G401 (cell line): ENCODE measurements at places on chromosomes 4 and X.
A peak's percentile ranks its signal among the peaks of the same experiment; 100 is the strongest.

GRCh38 chr4:68797618-68798017 is 18.2 kb upstream of the UGT2B10 start:
- DNase-seq: no peak

- DNase-seq: no peak
These were observed 105.6 kb downstream of the ANXA10 start for GRCh38 chr4:168197926-168198325.

DNA sequence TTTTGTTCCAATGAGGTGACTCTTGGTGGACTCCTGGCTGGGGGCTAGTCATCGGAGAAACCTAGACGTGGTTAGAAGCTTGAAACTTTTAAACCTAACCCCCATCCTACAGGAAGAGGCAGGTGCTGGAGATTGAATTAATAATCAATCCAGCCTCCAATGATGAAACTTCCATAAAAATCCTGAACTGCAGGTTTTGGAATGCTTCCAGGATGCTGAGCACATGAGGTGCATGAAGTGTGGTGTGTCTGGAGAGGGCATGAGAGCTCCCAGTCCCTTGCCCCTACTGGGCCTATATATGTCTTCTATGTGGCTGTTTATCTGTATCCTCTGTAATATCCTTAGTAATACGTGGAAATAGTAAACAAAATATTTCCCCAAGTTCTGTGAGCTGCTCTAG is 90.7 kb upstream of the PDHA2 start:
- no peak for DNase-seq

- no peak for DNase-seq
These were observed 35.8 kb downstream of the MBNL3 start for GRCh38 chrX:132452911-132453550.

DNA sequence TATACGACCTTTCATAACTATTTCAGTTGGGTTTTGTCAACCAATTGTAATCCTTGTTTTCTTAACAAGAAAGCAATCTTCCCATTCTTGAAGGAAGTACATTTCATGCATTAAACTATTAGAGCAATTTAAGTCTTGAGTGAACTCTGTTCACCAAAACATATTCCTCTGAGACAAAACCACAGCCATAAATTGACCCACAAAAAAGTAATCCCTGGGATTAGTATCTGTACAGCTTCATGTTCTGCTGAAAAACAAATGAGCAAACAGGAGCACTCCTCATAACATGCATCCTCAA is 207.0 kb upstream of the PDE5A start:
- DNase-seq: no peak

- no peak for DNase-seq
These were observed 930.2 kb upstream of the GRID2 start for GRCh38 chr4:91373546-91373945.

GRCh38 chrX:150465326-150465725 is 102.2 kb downstream of the MAMLD1 start:
- DNase-seq: no peak

GRCh38 chr4:79652232-79652631 is 244.2 kb upstream of the GK2 start:
- DNase-seq: no peak

- DNase-seq: no peak
These were observed 26.9 kb downstream of the CCNG2 start for GRCh38 chr4:77183777-77184420.

- no peak for DNase-seq
These were observed 13.9 kb downstream of the TMSB4X start for GRCh38 chrX:12988797-12989196.

DNA sequence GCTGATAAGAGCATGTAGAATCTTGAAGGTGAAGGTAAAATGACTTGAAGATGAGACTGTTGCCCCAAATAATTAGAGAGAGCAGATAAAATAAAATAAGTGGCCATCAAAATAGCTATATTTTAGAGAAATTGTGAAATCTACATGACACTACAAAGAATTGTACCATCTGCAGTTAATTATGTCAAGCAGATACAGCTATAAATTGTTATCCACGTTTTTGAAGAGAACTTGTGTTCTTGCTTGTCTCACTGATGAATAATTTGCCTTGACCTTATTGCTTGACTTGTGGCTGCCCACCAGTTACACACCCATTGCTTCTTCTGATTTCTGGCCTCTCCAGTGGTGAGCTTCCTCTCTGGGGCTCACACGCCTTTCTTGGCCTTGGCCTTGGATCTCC is 75.8 kb upstream of the TNIP3 start:
- no peak for DNase-seq

- DNase-seq: no peak
These were observed 64.3 kb upstream of the TLR2 start for GRCh38 chr4:153619811-153620210.

GRCh38 chr4:14620567-14621141 is 381.6 kb upstream of the CPEB2 start:
- no peak for DNase-seq

- no peak for DNase-seq
These were observed 22.5 kb downstream of the HNRNPH2 start for GRCh38 chrX:101430457-101431078.

DNA sequence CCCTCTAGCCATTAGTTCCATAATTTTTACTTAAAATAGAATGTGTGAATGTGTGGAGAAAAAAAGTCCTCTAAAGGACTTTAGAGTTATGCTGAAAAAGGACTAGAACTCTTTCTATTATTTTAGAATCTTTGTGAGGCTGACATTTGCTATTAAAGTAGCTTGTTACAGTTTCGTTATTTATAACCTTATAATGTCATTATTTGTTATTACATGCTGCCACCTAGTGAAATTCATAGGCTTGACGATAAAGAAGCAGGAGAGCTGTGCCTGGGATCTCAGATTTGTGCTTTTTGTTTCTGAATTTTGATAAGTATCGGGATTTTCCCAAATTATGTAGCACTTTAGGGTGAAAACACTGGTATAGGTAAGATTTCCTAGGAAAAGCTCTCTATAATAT is 38.5 kb upstream of the TAPT1 start:
- DNase-seq: peak; percentile 65

- DNase-seq: no peak
These were observed 61.1 kb downstream of the BANK1 start for GRCh38 chr4:101851672-101852071.

DNA sequence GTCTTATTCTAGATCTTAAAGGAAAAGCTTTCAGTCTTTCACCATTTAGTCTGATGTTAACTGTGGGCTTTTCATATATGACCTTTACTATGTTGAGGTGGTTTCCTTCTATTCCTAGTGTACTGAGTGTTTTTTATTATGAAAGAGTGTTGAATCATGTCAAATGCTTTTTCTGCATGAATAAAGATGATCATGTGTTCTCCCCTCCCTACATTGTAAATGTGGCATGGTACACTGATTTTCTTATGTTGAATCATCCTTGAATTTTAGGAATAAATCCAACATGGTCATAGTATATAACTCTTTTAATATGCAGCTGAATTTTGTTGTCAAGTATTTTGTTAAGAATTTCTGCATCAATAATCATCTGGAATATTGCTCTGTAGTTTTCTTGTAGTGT is 4.3 kb downstream of the CLGN start:
- DNase-seq: no peak

DNA sequence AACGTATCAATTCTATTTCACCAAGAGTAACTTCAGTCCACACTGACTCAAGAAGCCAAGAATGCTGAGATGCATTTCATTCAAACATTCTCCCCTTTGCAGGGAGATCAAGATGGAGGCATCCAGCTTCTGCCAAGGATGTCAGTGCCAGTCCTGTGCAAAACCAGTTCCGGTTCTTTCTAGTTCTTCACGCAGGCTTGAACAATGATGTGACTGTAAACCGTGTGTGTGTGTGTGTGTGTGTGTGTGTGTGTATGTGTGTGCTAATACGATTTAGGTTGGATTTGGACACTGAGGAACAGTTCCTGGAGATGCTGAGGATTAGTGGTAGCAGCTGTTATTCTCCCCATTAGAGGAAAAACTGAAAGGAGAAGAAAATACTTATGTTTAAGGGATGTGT is at the start of gene REELD1:
REELD1 (plus strand) TSS at position 301 of the 400 bp plus-strand sequence. CDS start 2,415 bp downstream, outside the sequence.
- no peak for DNase-seq

DNA sequence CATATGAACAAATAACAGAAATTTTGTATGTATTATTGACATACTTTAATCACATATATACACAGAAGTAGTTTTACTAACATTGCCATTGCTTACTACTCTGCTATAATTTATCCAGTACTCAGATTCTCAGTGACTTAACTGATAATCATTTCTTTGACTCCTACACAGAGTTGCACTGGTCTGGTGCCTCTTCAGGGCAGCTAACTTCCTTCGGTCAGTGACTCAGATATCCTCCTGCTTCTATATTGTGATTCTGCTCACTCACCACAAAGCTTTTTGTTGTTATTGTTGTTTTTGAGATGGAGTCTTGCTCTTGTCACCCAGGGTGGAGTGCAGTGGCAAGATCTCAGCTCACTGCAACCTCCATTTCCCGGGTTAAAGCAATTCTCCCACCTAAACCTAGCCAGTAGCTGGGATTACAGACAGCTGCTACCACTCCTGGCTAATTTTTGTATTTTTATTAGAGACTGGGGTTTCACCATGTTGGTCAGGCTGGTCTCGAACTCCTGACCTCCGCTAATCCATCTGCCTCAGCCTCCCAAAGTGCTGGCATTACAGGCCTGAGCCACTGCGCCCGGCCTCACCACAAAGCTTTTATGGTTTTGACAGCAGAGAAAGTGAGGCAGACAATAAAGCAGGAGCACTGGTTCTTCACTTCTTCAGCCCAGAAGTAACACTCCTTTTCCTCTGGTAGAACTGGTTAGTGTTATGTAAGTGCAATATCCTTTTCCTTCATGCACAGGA is 499.3 kb downstream of the EPHA5 start:
- DNase-seq: no peak
